Caco-2 (cell line): ENCODE measurements at places on chromosomes 16 and 17. TPM values are rescaled to one million over a fixed set of nuclear protein-coding genes. Genes with fewer than 3 reads are reported as not detected.

DNA sequence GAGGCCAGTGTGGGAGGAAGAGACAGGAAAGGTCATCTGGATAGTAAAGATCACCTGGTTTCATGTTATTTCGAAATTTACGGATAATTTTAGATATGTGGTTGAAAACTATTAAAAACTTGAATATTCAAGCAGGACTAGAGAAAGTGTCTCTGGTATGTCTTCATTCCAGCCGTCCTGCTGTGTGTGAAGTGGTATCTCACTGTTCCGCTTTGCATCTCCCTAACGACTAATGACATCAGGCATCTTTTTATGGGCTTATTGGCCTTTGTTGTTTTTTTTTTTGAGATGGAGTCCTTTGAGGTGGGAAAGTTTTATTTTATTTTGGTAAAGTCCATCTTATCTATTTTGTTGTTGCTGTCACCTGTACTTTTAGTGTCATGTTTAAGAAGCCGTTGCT, 214.4 kb upstream of the CHMP6 start:
- H3K27ac ChIP-seq, result no peak overlapping the region
- no peaks in the 10 kb centered on the region for H3K4me1 ChIP-seq
- H3K36me3 ChIP-seq, result 0 out of 2 replicates have a peak, but pooled peaks cover 1% of the 10 kb centered on the region
- no peaks in the 10 kb centered on the region for H3K27me3 ChIP-seq

DNA sequence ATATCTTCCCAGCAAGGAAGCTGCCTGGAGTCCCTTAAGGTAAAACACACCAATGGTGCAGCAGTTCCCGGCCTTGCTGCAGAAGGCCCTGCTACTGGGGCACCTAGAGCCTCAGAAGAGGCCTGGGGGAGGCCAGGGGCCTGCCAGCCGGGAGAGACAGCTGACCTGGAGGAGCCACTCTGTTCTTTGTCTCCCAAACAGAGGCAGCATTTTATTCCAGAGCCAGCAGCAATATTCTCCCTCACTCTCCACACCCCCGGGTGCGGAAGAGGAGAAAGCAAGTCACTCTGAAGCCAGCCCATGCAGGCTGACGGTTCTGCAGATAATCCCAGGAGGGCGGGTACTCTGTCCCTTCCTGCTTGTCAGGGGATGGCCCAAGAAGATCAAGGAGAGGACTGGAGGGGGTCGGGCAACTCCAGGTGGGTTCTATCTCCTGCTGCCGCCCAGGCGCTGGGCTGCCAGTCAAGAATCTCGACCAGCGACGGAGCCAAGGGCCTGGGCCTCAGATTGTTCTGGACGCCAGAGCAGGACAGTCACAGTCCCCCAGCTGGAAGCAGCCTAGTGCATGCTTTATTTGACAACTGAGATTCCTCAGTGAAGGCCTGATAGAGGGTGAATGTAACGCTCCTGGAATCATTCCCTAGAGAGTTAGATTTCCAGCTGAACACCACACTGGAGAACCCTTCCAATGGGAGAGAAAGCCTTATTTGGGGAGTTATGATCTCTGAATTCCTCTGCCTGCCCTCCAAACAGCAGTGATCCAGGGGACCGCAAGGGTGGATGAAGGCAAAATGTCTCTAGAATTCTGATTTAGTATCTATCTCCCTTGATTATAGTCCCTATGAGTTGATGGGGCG, 1.1 kb upstream of the KIFC3 start:
- peak; percentile 56 for DNase-seq
- no peaks in the 10 kb centered on the region for H3K27me3 ChIP-seq
- peak overlapping the region; percentile 80 for H3K4me3 ChIP-seq
- H3K4me1 ChIP-seq, result peaks cover 82% of the 10 kb centered on the region
- peak overlapping the region; percentile 95 for H3K27ac ChIP-seq
- H3K36me3 ChIP-seq, result no peaks in the 10 kb centered on the region

GRCh38 chr16:12350945-12351344, 374.4 kb downstream of the SNX29 start:
- no peaks in the 10 kb centered on the region for H3K4me1 ChIP-seq
- no peak overlapping the region for H3K27ac ChIP-seq
- DNase-seq, result no peak
- H3K27me3 ChIP-seq, result no peaks in the 10 kb centered on the region
- no peaks in the 10 kb centered on the region for H3K36me3 ChIP-seq

DNA sequence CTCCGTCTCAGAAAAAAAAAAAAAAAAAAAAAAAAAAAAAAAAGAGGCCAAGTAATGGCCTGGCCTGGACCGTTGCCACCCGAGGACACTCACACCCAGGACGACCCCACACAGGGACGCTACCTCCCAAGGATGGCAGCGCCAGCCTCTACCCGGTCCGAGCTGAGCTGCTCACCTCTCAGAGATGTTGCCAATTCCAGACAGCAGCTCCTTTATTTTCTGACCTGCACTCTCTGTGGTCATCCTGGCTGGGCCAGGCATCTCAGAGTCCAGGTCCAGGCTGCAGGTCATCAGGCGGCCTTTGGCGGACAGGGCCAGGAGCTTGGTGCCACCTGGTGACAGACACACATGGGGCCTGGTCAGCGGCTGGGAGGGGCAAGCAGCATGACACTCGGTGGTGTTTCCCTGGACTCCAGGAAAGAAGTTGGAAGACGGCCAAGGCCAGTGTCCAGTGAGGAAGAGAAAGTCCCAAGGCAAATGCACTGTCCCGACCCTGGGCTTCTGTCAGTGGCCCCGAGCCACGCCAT, 3.1 kb downstream of the FAAP100 start:
- H3K27me3 ChIP-seq, result no peaks in the 10 kb centered on the region
- H3K27ac ChIP-seq, result no peak overlapping the region
- H3K4me1 ChIP-seq, result no peaks in the 10 kb centered on the region
- no peak for DNase-seq

- no peak overlapping the region for H3K27ac ChIP-seq
- H3K27me3 ChIP-seq, result no peaks in the 10 kb centered on the region
- H3K4me1 ChIP-seq, result no peaks in the 10 kb centered on the region
- H3K36me3 ChIP-seq, result no peaks in the 10 kb centered on the region
- no peak overlapping the region for H3K4me3 ChIP-seq
- DNase-seq, result no peak
Observed at GRCh38 chr16:9389543-9390207, 298.2 kb downstream of the HAPSTR1 start.

DNA sequence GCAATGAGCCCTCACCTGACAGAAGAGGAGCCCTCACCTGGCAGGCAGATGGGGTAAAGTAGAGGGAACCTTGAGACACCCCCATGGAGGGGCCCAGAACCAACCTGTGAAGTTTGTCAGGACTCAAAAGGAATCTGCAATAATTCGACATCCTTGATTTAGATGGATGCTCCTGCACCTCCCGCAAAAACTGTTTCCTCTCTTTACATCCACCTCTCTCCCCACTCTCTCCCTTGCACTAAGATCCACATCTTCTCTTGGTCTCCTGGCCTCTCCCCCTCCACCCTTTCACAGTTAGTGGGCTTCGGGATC, 34.9 kb upstream of the RBFOX3 start:
- peak; percentile 18 for DNase-seq
- no peaks in the 10 kb centered on the region for H3K4me1 ChIP-seq
- no peak overlapping the region for H3K27ac ChIP-seq
- H3K36me3 ChIP-seq, result no peaks in the 10 kb centered on the region
- no peaks in the 10 kb centered on the region for H3K27me3 ChIP-seq

GRCh38 chr17:50642722-50643656, 8.3 kb downstream of the ABCC3 start:
- DNase-seq, result no peak
- H3K4me3 ChIP-seq, result no peak overlapping the region
- H3K36me3 ChIP-seq, result no peaks in the 10 kb centered on the region
- no peaks in the 10 kb centered on the region for H3K27me3 ChIP-seq
- peak overlapping the region; percentile 12 for H3K27ac ChIP-seq

- no peaks in the 10 kb centered on the region for H3K36me3 ChIP-seq
- H3K4me1 ChIP-seq, result no peaks in the 10 kb centered on the region
- no peak for DNase-seq
- no peaks in the 10 kb centered on the region; the same call in 1 of the 2 replicates for H3K27me3 ChIP-seq
Observed at GRCh38 chr17:51352798-51353197, 92.5 kb downstream of the UTP18 start.

DNA sequence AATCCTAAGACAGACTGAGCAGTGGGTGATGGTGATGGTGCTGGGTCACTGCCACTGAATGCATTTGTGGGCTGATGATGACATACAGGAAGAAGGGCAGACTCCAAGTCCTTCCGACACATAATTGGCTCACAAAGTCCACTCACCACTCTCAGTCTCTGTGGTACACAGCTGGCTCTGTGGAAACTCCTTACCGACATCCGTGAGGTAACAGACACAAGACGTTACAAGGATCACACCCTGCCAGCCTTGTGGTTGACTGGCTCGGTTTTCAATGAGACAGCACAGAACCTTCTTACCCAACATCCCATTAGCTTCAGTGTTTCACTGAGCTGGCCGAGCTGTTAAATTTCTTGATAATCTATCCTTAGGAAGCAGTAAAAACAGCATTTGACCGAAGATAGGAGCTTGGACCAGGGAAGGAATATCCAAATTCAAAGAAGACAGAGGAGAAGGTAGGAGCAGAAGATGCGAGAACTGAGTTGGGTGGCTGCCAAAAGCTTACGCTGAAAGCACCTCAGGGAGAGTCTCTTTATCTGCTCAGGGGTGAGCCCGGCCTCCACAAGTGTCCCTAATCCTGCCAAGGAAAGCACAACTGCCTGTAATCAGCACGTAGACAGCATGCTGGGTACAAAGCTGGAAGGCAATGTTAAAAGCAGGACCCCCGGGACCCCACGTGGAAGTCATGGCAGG, 5.5 kb upstream of the MXRA7 start:
- peaks cover 2% of the 10 kb centered on the region; the same call in 1 of the 2 replicates for H3K4me1 ChIP-seq
- H3K36me3 ChIP-seq, result peaks cover 3% of the 10 kb centered on the region
- no peaks in the 10 kb centered on the region for H3K27me3 ChIP-seq
- H3K4me3 ChIP-seq, result no peak overlapping the region
- no peak overlapping the region for H3K27ac ChIP-seq
- no peak for DNase-seq

- H3K27me3 ChIP-seq, result no peaks in the 10 kb centered on the region
- H3K4me1 ChIP-seq, result no peaks in the 10 kb centered on the region
- H3K36me3 ChIP-seq, result no peaks in the 10 kb centered on the region
- H3K4me3 ChIP-seq, result no peak overlapping the region
Observed at GRCh38 chr17:9271989-9272388, 250.7 kb downstream of the NTN1 start.

DNA sequence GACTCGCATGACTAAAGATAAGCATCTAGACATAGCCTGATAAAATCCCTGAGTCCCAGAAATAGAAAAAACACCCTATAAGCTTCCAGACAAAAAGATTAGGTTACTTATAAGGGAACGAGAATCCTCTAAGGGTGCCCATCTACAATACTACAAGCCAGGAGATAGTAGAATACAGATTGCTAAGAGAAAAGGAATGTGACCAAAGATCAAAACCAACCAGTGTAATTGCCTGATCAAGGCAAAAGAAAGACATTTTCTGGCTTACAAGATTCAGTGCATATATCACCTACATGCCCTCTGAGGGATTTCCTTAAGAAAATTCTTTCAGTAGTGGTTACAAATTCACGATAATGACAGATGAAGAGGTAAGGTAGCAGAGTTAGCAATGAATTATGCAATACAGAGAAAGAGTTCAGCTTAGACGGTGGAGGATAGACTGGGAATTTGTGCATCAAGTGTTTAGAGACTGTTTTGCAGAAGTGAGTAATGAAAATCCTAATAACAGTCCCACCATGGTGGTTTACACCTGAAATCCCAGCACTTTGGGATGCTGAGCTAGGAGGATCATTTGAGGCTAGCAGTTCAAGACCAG, 35.0 kb downstream of the BCL7C start:
- DNase-seq, result no peak
- H3K27ac ChIP-seq, result no peak overlapping the region
- no peaks in the 10 kb centered on the region for H3K36me3 ChIP-seq
- H3K27me3 ChIP-seq, result no peaks in the 10 kb centered on the region

- no peaks in the 10 kb centered on the region for H3K4me1 ChIP-seq
- H3K27me3 ChIP-seq, result no peaks in the 10 kb centered on the region
- no peaks in the 10 kb centered on the region; the same call in 1 of the 2 replicates for H3K36me3 ChIP-seq
Observed at GRCh38 chr17:51184124-51184523, 17.9 kb downstream of the NME2 start.

DNA sequence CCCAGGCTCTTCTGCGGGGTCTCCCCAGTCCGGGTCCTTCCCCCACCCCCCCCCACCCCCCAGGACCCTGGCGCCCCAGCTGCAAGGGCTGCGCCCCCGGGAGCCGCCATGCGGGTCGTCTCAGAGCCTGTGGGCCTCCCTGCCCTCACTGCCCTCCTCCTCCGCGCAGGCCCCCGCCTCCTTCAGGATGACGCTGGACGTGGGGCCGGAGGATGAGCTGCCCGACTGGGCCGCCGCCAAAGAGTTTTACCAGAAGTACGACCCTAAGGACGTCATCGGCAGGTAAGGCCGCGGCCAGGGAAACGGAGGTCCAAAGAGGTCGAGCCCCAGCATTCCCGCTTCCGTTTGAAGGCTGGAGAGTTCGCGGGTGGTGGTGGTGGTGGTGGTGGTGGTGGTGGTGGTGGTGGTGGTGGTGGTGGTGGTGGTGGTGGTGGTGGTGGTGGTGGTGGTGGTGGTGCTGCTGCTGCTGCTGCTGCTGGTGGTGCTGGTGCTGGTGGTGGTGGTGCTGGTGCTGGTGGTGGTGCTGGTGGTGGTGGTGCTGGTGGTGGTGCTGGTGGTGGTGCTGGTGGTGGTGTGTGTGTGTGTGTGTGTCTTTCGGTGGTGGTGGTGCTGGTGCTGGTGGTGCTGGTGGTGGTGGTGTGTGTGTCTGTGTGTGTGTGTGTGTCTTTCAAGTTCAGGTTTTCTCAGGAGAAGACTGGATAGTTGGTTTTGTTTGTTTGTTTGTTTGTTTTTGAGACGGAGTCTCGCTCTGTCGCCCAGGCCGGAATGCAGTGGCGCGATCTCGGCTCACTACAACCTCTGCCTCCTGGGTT, 615 bp downstream of the PHKG2 start:
- H3K27me3 ChIP-seq, result no peaks in the 10 kb centered on the region
- H3K4me1 ChIP-seq, result peaks cover 11% of the 10 kb centered on the region
- H3K4me3 ChIP-seq, result peak overlapping the region; percentile 96
- no peaks in the 10 kb centered on the region; the same call in 1 of the 2 replicates for H3K36me3 ChIP-seq
- DNase-seq, result peak; percentile 65
- H3K27ac ChIP-seq, result peak overlapping the region; percentile 64

- H3K4me3 ChIP-seq, result no peak overlapping the region
- no peaks in the 10 kb centered on the region for H3K27me3 ChIP-seq
- no peak overlapping the region for H3K27ac ChIP-seq
- H3K36me3 ChIP-seq, result no peaks in the 10 kb centered on the region
- DNase-seq, result no peak
Observed at GRCh38 chr16:17657045-17657444, 186.3 kb upstream of the XYLT1 start.

GRCh38 chr17:8806926-8807550, 7.9 kb upstream of the MFSD6L start:
- no peak overlapping the region for H3K4me3 ChIP-seq
- H3K27me3 ChIP-seq, result no peaks in the 10 kb centered on the region
- H3K4me1 ChIP-seq, result no peaks in the 10 kb centered on the region
- no peaks in the 10 kb centered on the region for H3K36me3 ChIP-seq
- no peak for DNase-seq

- no peak for DNase-seq
- no peaks in the 10 kb centered on the region for H3K27me3 ChIP-seq
- peak overlapping the region; percentile 94 for H3K27ac ChIP-seq
- peaks cover 62% of the 10 kb centered on the region for H3K4me1 ChIP-seq
- no peaks in the 10 kb centered on the region; the same call in 1 of the 2 replicates for H3K36me3 ChIP-seq
Observed at GRCh38 chr17:40115101-40115436, 6.7 kb upstream of the MSL1 start.

- no peaks in the 10 kb centered on the region for H3K27me3 ChIP-seq
- no peak for DNase-seq
Observed at GRCh38 chr17:15342460-15342859, 1.1 kb upstream of the TEKT3 start.

The CCL22 gene
- total RNA-seq, result 0.44 and 0.68 TPM in 2 replicates

The KRT31 gene
- not detected in 2 replicates for total RNA-seq

The DUS2 gene
- total RNA-seq, result 33.6 and 37.4 TPM in 2 replicates

The ALDH3A1 gene
- total RNA-seq, result 7.1 and 8.3 TPM in 2 replicates

The PLLP gene
- total RNA-seq, result 53.0 and 54.0 TPM in 2 replicates

The NUPR1 gene
- 8.8 and 16.6 TPM in 2 replicates for total RNA-seq

The KRT23 gene
- 43.6 and 47.1 TPM in 2 replicates for total RNA-seq
